ENCODE measurements at places on chromosomes 1 and 21. TPM values are rescaled to one million over a fixed set of nuclear protein-coding genes. Genes with fewer than 3 reads are reported as not detected.

DNA sequence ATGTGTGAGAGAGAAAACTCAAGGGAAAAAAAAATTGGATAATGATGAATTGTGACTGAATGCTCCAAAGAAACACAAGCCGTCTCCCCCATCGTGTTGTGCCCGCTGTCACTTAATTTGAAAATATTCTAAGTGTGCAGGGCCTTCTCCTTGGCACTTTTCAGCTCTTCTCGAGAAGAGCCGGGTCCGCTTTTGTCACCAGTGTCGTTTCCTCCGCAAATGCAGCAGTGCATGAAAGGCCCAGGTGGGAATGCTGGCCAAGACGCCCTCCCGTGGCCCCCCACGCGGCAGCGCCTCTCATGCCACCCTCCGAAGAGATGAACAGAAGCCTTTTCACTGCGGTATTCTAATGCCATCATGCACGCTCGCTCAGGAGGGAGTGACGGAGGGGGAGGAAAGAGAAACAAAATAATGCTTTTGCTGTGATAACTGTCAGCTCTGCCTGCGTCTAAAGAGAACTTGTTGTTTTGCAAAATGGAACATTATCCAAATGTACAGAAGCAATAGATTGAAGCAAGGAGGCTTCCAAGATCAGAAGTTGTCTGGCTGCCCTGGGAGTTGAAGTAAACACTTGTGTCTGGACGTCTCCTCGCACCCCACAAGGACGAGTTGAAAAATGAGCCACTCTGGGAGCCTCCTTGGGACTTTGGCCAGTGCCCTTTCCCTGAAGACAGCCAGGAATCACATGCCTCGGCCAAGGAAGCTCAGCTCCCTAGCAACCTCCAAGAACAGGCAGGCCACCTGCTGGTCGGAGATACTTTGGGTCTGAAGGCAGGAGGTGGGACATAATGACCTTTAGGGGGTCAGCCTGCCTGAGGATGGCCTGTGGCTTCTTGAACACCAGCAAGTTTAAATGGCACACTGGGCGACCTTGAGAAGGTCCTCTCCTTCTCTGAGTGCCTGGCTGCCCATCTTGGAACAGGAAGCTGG is 166.1 kb upstream of the ZC3H12A start:
- DNase-seq, result no peak

DNA sequence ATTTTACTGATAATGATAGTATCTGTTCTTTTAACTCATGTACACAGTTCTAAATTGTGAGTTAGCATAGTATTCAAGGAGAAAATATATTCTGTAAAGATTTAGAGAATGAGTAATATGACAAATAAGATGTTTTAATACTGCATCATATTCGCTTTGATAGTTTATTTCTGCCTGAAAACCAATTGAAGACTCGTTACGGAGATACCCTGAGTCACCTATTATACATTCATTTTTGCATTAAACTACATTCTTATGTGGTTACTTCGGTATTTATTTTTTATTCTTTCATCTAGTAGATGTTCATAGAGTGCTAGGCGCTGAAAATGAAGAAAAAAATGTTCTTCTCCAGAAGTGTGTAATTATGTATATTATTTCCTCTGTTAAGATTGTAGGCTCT is 5.3 kb downstream of the UHMK1 start:
- no peak for DNase-seq

Gene TMPRSS2
- polyA plus RNA-seq, result not detected

DNA sequence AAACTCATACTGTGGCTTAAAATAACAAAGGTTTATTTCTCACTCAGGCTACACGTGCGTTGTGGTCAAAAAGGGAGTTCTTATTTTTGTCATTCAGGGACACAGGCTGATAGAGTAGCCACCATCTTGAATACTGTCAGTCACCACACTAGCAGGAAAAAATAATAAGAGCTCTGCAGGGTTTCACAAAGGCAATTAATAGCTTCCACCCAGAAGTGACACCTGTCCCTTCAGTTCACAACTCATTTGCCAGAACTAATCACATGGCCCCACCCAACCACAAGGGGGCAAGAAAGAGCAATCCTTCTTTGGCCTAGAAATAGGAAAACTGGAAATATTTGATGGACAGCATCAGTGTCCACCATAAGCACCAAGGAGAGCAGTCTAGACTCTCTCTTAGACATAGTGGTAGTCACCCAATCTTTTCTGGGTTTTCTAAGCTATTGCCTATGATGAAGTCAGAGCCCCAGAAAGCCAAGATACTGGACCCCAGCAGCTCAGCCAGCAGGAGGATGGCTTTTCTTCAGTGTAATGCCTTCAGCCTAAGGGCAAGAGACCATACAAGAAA is 8.2 kb downstream of the HAPLN2 start:
- DNase-seq, result no peak

Gene PI4KB
- 45.8 TPM for polyA plus RNA-seq

DNA sequence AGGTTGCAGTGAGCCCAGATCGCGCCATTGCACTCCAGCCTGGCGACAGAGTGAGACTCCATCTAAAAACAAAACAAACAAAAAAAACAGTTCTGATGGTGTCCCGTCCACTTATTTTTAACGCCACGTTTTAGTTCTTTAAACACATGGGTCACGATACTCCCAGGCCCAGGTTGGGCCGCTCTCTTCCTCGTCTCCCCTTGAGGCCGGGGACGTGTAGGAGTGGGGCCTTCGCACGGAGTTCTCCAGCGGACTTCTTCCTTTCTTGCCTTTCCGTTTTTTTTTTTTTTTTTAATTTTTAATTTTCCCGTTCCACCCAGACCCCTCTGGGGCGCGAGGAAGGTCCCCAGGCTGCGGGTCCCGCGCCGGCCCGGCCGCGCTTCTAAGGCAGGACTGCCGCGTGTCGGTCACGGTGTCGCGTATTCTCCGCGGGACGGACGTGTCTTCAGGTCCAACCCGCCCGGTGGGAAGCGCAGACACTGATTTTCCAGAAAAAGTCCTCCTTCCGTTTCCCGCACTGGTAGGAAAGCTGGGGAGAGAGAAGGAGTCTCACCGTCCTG is 47.5 kb upstream of the SLC19A1 start:
- no peak for DNase-seq

- no peak for DNase-seq
Observed at GRCh38 chr1:201069636-201070035, 42.6 kb downstream of the CACNA1S start.

Gene IGSF9
- polyA plus RNA-seq, result 0.27 TPM

Gene METTL13
- polyA plus RNA-seq, result 29.1 TPM

DNA sequence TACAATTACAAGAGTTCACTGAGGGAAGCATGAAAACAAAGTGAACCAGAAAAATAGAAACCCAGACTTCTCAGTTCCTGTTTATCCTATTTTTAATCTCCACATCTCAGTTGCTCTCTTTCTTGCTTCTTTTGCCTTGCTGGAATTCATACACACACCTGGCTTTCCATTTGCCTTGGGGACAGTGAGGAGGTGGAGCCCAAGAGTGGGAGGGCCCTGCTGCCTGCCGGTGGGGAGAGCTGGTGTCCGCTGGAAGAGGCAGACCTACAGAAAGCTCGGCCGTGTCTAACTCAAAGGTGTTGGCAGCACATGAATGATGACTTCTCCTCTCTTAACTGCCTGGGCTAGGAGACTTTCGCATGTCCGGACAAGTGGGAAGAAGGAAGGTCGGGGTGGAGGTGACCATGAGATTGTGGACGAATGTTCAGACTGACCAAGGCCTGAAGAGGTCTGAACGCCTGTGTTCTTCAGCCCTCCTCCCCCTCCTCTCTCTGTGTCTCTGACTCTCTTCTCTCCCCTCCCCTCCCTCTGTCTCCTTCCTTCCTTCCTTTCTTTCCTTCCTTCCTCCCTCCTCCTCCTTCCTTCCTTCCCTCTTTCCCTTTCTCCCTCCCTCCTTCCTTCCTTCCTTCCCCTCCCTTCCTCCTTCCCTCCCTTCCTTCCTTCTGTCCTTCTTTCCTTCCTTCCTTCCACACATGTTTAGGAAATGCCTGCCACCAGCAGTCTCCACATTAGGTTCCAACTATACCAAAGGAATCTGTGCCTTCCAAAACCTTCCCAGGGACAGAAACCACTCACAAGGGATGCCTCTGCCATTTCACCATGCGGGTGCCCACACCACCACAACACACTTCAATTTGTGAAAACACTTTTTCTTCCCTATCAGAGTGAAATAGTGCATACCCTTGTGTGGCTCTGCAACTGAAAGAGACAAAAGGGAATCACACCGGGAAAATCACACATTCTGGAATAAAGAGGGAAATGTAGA is 157.3 kb upstream of the RUNX1 start:
- DNase-seq, result no peak

DNA sequence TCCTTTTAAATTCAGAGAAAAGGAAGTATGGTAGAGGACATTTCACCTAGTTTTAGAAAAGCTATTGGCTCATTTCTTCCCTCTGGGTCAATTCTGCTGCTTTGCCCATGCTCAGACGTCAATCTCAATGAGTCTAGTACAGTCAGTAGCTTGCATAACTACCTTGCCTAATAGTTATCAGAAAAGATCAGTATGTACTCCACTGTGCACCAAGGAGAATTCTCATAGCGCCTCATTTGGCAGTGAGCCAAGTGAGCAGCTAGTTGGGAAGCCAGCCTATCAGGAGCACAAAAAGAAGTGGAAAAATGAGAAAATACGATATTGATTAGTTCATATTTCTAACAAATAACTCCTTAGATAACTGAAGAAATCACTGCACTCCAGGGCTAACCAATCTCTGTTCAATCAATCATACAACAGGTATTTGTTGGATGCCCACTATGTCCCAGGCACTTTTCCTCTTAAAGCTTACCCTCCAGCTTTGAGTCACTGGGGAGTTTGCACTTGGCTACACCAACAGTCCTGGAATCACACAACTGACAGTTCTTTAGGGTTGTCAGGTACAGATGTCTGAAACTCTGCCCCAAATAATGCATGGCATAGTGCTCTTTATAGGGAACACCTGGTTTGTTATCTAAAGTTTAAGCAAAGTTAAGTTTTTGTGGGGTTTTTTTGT is 50.2 kb downstream of the PRDX6 start:
- DNase-seq, result no peak

Gene DCDC2B
- polyA plus RNA-seq, result 0.19 TPM

DNA sequence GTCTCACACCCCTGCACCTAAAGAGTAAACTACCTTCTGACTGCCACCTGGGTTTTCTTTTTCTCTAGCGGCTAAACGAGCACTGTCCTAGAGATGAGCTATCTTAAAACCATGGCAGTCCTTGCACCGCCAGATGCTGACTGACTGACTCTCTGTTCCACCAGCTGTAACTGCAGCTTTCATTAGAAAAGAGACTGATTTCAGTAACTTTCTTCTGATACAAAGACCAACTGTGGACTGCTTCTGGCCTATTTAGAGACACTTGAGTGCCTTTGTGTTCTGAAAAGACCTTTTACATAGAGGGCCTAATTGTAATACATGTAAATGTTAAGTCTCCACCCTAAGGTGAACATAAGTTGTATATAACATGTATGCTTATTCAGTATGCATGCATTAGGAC is 152.5 kb downstream of the DISC1 start:
- DNase-seq, result no peak

- DNase-seq, result no peak
Observed at GRCh38 chr21:18228060-18228739, 16.4 kb upstream of the CHODL start.

DNA sequence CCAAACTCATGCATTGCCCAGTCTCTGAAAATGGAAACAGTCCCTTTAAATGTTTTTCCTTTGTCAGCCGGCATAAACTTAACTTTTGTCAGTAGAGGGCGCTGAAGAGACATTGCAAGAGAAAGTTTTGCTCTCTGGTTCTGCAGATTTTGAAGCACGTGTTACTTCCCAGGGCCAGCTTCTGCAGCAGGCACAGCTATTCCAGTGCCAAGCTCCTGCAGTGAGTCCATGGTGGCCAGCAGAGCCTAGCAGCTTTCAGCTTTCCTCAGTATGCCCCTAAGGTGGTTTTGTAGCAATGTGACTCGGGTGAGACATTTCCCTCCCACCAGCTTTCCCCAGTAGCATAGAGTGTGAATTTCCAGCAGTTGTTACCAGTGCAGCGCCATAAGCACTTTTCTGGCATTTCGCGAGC is 2.6 kb upstream of the IFI44L start:
- DNase-seq, result peak; percentile 91

Gene F3
- 1.6 TPM for polyA plus RNA-seq

DNA sequence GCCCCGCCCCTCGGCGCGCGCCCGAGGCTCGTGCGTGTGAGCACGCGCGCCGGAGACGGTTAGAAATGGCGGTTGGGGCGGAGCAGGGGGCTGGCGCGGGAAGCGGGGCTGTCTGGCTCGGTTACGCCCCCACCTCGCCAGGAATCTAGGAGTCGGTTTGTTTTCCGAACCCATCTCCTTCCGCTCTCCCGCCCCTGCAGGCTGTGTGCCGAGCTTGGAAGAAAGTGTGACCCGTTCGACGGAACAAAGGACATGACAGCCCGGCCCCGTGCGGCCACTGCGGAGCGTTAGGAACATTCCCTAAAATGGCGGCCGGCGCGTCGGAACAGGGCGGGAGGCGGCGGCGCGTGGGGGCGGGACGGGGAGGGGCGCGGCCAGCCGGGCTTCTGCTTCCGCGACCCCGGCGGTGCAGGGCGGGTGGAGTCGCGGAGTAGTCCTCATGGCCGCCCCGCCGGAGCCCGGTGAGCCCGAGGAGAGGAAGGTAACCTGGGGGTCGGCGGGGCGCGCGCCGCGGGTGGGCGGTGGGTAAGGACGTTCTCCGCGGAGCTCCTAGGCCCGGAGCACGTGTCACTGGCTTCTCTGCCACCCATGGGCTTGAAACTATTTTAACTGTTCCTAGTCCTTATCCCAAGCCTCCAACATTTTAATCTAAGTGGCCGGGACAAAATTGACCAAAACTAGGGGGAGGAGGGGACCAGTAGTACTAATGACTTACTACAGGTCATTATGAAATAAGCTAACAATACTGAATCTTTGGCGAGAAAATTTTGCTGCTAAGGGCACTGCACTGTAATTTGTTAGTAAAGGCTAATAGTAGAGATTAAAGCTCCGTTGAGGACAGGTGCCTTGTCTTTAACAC is at the start of gene COX20:
COX20 (plus strand) TSS at position 383 of the 859 bp plus-strand sequence; CDS start at position 440, 57 bp downstream.
- peak; percentile 96 for DNase-seq

DNA sequence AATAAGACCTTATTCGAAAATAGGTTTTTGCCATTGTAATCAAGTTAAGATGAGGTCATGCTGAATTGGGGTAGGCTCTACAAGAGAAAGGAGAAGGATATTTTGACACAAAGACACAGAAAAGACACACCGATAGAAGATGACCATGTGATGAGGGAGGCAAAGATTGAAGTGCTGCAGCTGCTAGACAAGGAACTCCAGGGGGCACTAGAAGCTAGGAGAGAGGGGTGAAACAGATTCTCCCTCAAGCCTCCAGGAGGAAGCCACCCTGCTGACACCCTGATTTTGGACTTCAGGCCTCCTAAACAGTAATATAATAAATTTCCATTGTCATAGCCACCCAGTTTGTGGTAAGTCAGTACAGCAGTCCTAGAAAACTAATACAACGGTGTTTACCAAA is 506.8 kb upstream of the CAMK1G start:
- no peak for DNase-seq

- DNase-seq, result no peak
Observed at GRCh38 chr1:60573726-60574409, 500.3 kb upstream of the C1orf87 start.

Gene HOOK1
- 2.0 TPM for polyA plus RNA-seq

Gene PAQR6
- 4.1 TPM for polyA plus RNA-seq

- no peak for DNase-seq
Observed at GRCh38 chr21:44869781-44870747, 3.4 kb downstream of the PTTG1IP start.

GRCh38 chr1:111179968-111180533 is 20.4 kb downstream of the DENND2D start:
- DNase-seq, result no peak

Measured in muscle of back (tissue), 13 donors.